ENCODE measurements at places on chromosomes 2 and 18.
A peak's percentile ranks its signal among the peaks of the same experiment; 100 is the strongest.

- DNase-seq: no peak
Observed at GRCh38 chr18:47283476-47283875, 32.0 kb upstream of the SKOR2 start.

- DNase-seq: no peak
Observed at GRCh38 chr2:40734797-40735196, 282.9 kb upstream of the SLC8A1 start.

DNA sequence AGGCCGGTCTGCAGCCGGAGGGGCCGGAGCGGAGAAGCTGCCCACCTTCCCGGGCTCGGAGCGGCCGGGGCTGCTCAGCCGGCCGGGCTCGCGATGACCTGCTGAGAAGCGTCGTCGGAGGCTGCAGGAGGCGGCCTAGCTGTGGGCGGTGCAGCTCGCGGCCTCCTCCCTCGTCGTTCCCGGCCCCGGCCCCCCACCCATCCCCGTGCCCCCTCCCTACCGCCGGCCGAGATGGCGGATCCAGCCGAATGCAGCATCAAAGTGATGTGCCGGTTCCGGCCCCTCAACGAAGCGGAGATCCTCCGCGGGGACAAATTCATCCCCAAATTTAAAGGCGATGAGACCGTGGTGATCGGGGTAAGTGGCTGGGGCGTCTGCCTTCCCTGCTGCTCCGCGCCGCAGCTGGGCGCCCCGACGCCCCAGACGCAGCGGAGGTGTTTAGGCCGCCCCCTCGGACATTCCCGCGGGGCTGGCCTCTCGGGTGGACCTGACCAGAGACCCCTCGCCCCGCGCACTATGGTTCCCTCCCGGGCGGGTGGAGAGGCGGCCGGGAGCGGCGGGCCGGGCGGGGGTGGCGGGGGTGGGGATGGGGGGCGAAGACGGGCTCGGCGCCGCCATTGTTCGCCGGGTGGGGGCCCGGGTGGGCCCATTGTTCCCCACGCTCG lies 492 bp downstream of the KIF5C start:
- DNase-seq: no peak

DNA sequence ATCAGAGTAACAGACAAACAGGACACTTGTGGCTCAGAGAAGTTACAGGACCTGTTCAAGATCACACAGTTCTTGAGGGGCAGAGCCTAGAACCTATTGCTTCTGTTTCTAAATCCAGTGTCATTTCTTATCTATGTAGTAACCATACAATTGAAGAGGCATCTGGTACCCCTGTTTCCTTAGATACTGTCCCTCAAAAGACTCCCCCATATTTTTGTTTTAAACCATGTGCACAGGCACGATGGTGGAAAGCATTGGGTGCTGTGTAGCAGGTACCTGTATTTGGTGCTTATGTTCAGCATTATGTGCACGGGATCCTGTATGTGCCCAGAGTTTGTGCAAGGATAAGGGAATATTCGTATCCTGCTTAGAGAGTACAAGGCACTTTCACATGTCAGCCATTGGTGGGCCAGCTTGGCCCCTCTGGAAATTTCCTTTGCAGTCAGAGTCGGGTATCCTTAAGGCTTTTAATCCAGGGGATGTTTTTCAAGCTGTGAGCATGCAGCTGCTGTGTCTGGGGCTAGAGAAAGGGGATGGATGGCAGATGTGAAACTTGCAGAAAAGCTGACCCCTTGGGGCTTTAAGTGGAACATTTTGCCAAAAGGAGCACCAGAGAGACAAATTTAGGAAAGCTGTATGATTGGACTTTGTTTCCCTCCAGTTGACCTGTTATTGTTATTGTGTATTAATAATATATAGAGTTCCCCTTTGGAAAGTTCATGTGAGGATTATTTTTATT lies 2.1 kb downstream of the LBH start:
- no peak for DNase-seq

- DNase-seq: no peak
Observed at GRCh38 chr2:51620796-51621195, 588.9 kb upstream of the NRXN1 start.

- no peak for DNase-seq
Observed at GRCh38 chr2:54052825-54053718, 62.3 kb upstream of the ACYP2 start.

GRCh38 chr2:160293391-160294091 lies 93.5 kb upstream of the ITGB6 start:
- DNase-seq: no peak

DNA sequence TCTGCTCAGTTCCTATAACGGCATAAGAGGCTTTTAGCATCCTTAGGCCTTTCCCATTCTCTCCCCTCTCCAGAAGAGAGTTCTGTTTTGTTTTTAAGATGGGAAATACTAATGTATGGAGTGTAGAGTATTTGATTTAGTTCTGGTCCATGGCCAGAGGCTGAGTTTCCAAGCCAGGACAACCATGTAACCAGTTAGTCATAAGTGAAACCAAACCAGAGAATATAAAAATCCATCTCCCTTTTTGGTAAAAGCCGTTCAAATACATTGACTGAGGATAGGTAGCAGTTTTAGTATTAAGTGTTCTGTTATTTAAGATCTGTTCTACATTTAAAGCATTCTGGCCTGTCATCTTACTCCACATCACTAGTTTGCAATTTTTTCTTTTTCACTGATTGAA lies 3.1 kb downstream of the PSMD1 start:
- DNase-seq: no peak

DNA sequence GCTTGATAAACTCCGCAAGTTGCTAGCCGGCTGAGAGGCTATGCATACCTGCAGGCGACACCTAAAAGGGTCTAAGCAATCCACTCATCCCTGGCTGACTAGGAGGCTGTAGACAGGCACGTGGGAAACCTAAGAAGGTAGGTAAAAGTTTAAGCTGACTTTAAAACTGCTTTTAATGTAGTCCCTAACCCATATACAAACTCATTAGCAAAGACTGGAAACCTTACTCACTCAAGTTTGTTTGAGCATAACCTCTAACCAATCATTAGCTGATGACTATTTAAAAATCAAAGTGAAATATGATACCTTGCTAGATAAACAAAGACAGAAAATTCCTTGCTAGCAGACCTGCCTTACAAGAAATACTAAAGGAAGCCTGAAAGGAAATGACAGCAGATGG lies 106.4 kb downstream of the EXOC6B start:
- no peak for DNase-seq

DNA sequence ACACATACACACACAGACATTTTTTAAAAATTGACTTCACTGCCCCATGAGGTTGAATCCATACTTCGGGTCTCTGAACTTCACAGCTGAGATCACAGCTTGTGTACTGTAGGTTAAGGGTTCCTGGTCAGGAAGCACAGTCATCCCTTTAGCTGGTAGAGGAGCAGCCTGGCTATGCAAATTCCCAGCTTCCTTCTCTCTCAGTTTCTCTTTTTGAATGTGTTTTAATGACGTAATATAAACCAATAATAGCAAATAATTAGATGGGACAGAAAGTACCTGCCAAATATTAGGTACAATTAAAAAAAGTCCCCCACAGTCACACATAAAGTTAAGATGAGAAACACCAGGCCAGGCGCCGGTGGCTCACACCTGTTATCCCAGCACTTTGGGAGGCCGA lies 178.7 kb downstream of the ZNF385B start:
- DNase-seq: no peak

DNA sequence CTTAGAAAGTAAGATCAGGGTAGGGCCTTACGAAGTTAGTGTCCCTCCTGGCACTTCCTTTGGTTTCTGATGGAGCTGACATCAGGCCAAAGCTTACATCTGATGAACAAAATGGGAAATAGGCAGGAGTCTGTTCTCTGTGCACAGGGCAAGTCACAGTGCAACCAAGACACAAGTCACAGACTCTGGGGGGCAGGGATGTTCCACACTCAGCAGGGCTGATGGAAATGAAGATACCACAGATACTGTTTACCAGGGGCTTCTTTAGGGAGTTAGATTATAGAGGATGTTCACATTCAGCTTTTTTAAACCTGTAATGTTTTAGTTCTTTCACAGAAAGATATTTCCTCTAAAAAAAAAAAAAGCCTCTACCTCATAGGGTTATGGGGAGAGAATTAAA lies 106.2 kb upstream of the EPC2 start:
- no peak for DNase-seq

- no peak for DNase-seq
Observed at GRCh38 chr2:180730976-180731375, 249.4 kb upstream of the UBE2E3 start.

DNA sequence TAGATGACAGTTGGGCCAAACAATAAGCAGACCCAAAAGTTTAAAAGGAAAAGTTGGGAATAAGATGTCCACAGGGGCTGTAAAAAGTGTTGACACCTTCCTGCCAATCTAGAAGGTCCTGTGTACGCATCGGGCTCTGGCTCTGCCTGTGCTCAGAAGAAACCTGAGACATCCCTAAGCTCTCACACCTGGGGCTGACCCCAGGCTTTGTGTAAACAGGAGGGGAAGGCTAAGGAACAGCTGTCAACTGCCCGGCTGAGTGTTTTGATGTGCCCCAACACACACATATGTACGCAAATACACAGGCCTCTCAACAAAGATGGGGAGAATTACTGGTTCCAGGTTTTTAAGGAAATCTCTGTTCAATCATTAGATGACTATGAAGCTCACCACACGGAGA lies 59.5 kb downstream of the TMEM131 start:
- peak; percentile 58 for DNase-seq

GRCh38 chr2:11093467-11093866 lies 61.8 kb upstream of the SLC66A3 start:
- DNase-seq: no peak

GRCh38 chr2:238097988-238098871 lies 1.9 kb upstream of the ESPNL start:
- peak; percentile 64 for DNase-seq

GRCh38 chr2:230849633-230850357 lies 14.9 kb upstream of the ITM2C start:
- DNase-seq: no peak

- DNase-seq: no peak
Observed at GRCh38 chr2:233865838-233866237, 2.3 kb downstream of the MSL3B start.

All from SK-N-DZ (cell line).